GM18507 (cell line): ENCODE measurements at places on chromosomes 16 and 17.

DNA sequence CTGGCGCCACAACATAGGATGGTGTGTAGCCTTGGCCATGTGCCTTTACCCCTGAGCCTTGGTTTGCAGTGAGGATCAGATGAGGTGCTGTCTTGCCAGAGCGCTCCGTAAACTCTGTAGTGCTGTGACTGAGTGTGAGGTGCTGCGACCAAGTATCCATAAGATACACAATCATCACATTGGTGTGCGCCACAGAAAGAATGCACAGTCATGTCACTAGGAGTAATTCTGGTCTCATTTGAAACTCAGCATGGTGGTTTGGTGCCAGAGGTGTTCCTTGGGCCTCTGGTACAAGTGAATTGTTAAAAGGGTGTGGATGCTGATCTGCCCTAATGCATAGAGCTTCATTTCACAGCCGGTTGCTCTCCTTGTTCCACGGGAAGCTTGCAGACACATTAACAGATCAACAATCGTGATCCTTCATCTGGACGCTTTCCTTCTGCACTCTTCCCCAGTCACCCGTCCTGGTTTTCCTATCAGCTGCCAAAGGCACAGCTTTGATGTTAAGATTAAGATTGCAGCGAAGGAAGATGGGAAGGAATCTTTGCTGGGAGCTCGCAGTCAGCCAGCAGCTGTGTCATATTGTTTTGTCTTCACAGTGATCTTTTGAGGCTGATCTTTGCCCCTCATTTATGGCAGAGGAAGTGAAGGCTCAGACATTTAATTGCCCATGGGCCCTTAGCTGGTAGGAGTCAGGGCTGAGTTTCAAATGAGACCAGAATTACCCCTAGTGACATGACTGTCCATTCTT lies 79.1 kb downstream of the KSR1 start:
- DNase-seq = no peak

GRCh38 chr17:45395569-45396415 lies 36.9 kb downstream of the ARHGAP27 start:
- no peak for DNase-seq

GRCh38 chr17:63246344-63246743 lies 199.8 kb downstream of the CYB561 start:
- no peak for DNase-seq

DNA sequence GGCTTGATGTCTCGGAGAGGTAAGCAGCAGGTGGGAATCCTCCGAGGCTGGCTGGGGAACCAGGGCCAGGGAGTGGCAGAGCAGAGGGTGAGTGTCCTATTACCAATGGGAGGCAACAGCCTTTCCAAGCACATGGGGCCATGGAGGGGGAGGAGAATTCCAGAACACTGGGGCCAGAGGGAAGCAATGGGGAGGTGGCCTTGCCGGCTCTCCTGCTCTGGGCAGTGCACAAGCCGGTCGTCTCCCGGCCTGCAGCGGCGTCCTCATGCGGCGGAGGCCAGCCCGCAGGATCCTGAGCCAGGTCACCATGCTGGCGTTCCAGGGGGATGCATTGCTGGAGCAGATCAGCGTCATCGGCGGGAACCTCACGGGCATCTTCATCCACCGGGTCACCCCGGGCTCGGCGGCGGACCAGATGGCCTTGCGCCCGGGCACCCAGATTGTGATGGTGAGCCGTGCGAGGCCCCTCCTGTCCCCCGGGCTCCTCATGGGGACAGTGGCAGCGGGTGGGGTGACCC lies 21.9 kb downstream of the SGSH start:
- no peak for DNase-seq

DNA sequence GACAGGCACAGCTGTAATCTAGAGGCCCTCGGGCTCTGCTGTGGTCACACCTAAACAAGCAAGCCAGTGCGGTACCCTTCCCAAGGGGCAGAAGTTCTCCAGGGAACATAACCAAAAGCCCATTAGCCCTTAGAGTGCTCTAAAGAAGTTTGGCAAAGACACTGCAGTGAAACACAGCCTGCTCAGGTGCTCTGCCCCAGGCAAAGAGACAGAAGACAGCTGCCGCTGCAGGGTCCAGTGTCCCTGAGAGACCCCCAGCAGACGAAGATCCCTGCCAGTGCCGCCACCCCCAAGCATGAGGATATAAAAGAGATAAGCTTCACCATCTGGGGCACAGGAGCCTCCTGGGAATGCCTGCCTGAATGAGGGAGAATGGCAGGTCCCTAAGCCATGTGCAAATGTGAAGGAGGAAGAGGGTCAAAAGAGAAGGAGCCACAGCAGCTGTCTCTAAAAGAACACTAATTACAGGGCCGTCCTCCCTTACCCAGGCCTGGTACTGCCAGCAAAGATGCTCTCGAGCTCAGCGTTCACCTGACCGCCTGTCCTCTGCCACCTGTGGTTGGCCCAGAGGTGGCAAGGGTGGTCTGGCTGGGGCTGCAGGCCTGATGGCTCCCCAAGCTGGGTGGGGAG lies 29.7 kb downstream of the CUEDC1 start:
- DNase-seq = no peak

GRCh38 chr16:82187829-82188228 lies 17.8 kb upstream of the MPHOSPH6 start:
- DNase-seq = no peak

DNA sequence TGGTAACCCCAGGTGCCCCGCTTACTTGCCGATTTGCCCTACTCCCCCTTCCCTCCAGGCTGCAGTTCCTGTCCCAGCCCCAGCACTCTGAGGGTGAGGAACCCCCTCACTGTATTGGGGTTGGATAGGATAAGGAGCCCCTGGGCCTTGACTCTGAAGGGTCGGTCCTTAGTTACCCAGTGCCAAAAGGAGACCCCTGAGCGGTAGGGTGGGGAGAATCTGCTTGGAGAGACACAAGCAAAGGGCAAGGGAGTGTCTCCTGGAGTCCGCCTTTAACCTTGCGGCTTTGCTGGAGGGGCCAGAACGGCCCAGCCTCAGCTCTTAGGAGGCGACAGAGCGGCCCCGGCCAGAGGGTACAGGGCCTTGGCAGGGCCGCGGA lies 13.0 kb downstream of the CARD14 start:
- no peak for DNase-seq

DNA sequence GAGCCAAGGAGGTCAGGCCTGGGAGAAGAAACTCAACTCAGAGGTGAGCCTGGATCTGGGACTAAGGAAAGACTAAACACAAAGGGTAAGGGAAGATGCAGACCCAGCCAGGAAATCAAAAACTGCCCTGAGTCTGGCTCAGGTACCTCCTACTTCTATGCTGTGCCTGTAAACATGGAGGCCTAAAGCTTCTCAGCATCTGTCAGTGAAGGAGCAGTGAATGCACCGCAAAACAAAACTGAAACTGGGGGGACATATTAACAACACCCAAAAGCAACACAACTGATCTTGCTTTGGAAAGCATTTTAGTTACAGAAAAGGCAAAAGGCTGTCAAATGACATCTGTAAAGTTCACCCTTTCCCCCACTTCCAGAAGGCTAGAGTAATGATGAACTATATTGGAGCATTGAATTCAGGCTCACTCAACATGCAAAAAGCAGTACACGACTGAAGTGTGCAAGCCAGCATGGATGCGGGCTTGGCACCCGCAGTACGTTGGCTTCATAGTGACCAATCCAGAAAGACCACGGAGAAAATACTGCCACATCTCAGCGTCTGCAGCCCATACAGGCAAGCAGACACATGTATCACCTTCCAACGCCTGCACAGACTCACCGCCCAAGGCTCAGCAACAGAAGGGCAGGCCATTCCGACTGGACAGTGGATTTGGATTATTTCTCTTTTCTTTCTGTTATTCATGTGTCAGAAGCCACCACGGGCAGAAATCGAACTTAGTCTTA lies 3.8 kb downstream of the TBC1D16 start:
- no peak for DNase-seq

DNA sequence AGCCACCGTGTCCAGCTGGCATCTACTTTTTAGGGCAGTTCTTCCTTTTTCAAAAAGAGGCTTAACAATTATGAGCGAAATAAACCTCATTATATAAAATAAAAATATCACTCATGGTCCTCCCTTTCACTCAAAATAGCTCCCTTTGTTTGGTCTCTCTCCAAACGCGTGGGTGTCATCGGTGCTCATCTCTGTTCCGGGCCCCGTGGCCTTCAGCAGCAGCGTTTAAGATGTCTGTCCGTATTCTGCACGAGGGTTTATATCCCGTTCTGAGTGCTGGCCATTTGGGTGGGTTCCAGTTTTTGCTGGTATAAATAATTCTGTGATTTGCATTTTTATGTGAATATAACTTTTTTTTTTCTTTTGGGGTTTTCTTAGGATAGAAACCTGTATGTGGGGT lies 33.4 kb downstream of the PRMT7 start:
- no peak for DNase-seq

DNA sequence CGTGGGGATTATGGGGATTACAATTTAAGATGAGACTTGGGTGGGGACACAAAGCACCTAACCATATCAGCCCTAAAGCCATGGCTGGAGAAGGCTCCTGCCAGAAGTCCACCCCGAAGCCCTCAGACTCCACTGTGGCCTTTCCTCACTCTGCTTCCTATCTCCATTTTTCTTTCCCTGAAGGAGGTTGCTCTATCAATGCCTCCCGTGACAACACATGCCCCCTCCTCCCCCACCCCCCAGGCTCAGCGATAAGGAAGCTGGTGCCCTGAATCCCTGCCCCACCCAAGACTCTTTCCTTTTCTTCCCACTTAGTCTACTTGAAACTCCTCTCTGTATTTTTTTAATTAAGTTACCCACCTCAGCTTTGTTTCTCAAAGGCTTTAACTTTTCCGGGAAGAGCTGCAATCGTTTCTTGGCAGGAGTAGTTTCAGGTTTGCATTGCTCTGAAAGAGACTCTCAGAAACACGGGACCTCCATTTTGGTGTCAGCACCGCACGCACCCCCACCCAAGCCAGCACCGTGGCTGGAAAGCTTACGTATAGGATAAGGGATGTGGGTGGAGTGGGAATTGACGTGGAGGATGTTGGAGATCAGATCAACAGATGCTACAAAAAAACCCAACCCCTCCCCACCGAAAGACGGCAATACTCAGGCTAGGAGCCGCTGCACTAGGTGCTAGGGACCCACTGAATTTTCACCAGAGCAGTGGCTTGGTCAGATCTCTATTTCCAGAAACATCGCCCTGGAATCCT lies 15.2 kb upstream of the CA4 start:
- no peak for DNase-seq

GRCh38 chr17:18959845-18960240 lies 7.9 kb downstream of the SLC5A10 start:
- DNase-seq = no peak

GRCh38 chr16:69579783-69580481 lies 14.2 kb downstream of the NFAT5 start:
- DNase-seq = no peak

- DNase-seq = no peak
These were observed 14.3 kb downstream of the VASN start for GRCh38 chr16:4385789-4386450.

DNA sequence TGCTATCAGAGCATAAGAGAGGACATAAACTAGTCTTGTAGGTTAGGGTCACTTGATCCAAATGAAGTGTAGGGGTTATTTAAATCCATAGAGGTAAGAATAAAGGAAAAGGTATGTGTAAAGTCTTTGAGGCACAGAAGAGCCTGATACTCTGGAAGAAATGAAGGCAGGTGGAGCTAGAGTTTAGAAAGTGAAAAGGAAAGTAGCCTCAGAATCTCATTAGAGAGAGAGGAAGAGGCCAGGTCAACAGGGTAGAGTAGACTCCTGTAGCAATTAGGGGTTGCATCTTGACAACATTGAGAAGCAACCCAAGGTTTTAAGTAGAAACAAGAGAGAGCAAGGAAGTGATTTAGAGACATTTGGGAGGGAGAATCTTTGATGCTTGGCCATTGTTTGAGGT lies 235.2 kb upstream of the SOX9 start:
- no peak for DNase-seq

DNA sequence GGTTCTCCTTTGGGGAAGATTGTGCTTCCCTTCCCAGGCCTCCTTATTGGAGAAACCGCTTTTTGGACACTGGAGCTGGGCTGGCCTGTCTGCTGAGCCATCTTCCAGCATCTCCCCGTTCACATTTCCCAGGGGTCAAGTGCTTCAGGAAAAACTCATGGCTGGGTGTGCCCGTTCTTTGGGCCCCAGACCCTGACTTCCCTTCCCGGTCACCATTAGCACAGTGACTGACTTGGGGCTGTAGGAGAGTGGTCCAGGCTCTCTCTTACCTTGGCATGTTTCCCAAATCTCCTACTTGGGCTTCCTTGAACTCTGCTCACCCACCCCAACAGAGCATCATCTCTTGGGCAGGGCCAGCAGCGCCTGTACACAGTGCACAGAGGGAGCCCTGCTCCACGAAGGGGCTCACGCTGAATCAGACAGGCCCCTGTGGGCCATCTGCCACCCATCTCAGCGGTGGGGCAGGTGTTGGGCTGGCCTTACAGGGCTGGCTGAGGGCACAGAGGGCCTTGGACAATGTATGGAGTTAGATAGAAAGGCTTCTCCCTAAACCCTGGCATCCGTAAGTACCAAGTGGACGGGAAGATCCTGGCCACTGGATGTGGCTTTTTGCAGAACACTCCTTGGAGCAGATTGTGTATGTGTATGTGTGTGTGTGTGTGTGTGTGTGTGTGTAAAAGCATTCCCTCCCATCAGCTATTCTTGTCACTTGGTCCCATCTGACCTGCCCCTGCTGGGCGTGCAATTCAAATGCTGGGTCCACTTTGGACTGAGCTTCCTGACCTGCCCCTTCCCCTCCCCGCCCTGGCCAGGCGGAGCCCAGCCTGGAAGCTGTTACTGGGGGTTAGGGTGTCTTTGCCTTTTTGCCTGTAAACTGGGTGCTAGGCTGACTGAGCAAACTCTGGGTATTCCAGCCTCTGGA lies 24.9 kb upstream of the CDC42EP4 start:
- no peak for DNase-seq

DNA sequence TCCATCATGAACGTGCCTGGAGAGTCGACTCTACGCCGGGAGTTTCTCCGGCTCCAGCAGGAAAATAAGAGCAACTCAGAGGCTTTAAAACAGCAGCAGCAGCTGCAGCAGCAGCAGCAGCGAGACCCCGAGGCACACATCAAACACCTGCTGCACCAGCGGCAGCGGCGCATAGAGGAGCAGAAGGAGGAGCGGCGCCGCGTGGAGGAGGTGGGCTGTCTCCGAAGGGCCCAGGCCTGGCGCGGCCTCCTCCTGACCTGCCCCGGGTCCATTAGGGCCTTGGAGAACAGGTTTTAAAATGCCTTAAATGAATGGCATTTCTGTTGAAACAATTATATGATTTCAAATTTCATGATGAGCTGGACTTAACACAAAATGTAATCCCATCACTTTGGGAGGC lies 11.8 kb upstream of the C17orf107 start:
- DNase-seq = no peak

- no peak for DNase-seq
These were observed 19.9 kb downstream of the CEP295NL start for GRCh38 chr17:78883089-78883532.

GRCh38 chr16:47523342-47524006 lies 62.3 kb downstream of the PHKB start:
- DNase-seq = peak; percentile 49

GRCh38 chr17:48868916-48869500 lies 23.6 kb upstream of the ATP5MC1 start:
- DNase-seq = no peak
